Lung microvascular endothelial cell (primary cell): ENCODE measurements at places on chromosomes 5 and 9.

GRCh38 chr5:143775258-143775657, 36.7 kb upstream of the HMHB1 start:
- peak; percentile 52 for DNase-seq

- DNase-seq: no peak
Observed at GRCh38 chr5:139082813-139083498, 115.2 kb downstream of the SIL1 start.

DNA sequence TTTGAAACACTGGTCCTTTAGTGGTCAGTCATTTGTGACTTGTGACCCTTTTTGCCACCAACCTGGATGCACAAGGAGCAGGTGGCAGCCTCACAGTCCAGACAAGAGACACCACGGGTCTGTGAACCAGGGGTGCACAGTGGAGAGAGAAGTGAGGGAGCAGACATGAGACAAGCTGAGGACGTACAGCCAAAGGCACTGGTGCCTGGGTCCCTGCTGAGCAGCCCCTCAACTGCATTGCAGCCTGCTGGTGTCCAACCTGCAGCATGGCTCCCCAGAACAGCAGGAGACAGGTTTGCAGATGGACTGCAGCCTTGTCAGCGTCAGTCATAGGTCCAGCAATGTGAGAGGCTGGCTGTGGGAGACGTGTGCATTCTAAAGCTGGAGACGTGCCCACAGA, 124.2 kb upstream of the FSTL4 start:
- DNase-seq: no peak

DNA sequence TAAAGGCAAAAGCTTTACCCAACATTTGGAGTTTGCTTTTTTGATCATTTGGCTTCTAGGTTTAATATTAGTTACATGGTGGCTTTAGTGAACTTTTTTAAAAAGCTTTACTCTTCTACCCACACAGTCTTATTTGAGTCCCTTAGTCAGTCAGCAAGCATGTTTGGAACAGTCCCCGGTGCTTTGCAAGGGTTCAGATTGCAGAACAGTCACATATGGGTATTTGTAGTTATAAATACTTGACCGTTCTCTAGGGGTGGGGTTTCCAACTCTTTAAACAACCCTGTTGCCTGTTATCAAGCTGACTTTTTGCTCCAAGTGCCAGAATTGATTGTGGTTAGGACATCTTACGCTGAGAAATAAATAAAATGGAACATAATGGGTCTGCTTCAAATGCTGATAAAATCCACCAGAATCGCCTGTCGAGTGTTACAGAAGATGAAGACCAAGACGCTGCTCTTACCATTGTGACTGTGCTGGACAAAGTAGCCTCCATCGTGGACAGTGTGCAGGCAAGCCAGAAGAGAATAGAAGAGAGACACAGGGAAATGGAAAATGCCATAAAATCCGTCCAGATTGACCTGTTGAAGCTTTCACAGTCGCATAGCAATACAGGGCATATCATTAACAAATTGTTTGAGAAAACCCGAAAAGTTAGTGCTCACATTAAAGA, at the start of gene CAVIN4:
CAVIN4 (plus strand) TSS at position 304 of the 673 bp plus-strand sequence; CDS start at position 369, 65 bp downstream.
- no peak for DNase-seq

GRCh38 chr5:172758077-172758833, 12.7 kb downstream of the DUSP1 start:
- DNase-seq: peak; percentile 32

- no peak for DNase-seq
Observed at GRCh38 chr9:19371942-19372341, 8.1 kb downstream of the RPS6 start.

GRCh38 chr5:97010606-97011005, 74.7 kb downstream of the LNPEP start:
- DNase-seq: no peak

- peak; percentile 26 for DNase-seq
Observed at GRCh38 chr9:126471084-126471624, 142.6 kb upstream of the LMX1B start.

DNA sequence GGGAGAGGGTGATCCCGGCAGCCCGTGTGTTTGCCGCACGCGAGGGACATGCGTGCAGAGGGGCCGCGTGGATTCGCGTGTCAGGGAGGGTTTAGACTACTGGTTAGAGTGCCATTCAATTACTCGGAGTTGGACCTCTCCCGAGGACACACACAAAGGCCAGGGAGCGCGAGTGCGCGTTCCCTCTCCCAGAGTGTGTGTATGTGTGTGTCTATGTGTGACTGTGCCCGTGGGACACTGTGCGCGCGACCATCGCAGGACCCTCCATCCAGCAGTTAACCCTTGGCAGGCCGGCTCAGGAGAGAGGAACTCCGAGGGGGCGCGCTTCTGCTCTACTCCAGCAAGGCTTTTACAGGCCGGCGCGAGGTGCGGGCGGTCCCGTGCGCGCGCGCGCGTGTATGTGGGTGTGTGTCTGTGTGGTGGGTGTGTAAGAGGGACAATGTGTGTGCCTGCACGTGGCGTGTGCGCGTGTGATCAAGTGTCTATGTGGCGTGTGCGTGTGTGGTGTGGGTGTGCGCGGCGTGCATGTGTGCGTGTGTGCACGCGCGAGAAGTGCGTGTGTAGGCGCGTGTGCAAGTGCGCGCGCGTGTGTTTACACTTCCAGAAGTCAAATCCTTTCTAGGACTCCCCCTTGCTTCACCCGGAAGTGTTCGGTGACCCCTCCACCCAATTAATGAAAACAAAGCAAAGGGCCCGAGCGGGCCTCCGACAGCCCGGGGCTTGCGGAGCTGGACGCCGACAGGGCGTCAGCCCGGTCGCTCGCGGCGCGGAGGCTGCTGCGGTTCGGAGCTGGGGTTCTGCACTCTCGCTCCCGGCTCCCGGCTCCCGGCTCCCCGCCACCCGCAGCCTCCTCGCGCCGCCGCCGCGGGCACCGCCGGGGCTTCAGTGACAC, 75.3 kb upstream of the TBCA start:
- peak; percentile 33 for DNase-seq

- DNase-seq: no peak
Observed at GRCh38 chr5:111259636-111260035, 35.5 kb downstream of the CAMK4 start.

DNA sequence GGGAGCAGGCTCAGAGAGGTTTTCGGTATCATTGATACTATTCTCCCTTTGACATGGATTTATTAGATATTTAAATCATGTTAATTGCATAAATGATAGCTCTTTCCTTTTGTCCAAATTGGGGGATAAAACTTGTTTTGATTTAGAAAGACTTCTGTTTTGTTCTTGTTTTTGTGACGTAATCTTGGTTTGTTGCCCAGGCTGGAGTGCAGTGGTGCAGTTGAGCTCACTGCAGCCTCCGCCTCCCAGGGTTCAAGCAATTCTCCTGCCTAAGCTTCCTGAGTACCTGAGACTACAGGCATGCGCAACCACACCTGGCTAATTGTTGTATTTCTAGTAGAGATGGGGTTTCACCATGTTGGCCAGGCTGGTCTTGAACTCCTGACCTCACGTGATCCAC, 7.1 kb downstream of the MAT2B start:
- DNase-seq: no peak

GRCh38 chr9:68832861-68833518, 128.0 kb downstream of the PIP5K1B start:
- no peak for DNase-seq

GRCh38 chr5:9545136-9545991, 511 bp downstream of the SEMA5A start:
- no peak for DNase-seq

DNA sequence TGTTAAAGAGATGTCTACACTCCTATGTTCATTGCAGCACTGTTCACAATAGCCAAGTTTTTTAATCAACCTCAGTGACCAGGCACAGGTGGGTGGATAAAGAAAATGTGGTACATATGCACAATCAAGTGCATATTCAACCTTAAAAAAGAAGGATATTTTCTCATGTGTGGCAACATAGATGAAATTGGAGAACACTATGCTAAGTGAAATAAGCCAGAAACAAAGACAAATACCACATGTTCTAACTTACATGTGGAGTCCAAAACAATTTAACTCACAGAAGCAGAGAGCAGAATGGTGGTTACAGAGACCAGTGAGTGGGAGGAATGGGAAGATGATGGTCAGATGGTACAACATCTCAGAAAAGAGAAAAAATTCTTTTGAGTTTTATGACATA, 31.8 kb downstream of the ANXA1 start:
- DNase-seq: no peak

DNA sequence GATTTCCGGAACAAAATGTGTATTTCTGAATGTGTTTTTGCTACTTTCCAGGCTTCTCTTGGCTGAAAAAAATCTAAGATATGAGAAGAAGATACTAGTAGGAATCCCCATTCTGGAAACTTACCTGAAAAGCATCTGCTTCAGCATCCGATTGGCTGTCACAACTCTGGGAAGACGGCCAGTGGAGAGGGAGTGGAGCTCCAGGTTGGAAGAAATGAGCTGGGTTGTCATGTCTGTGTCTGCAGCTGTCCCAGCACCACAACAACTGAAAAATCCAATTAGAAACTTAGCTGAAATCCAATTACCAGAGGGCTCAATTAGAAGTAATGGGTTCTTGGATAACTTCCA, 3.0 kb downstream of the PSMB7 start:
- DNase-seq: no peak

DNA sequence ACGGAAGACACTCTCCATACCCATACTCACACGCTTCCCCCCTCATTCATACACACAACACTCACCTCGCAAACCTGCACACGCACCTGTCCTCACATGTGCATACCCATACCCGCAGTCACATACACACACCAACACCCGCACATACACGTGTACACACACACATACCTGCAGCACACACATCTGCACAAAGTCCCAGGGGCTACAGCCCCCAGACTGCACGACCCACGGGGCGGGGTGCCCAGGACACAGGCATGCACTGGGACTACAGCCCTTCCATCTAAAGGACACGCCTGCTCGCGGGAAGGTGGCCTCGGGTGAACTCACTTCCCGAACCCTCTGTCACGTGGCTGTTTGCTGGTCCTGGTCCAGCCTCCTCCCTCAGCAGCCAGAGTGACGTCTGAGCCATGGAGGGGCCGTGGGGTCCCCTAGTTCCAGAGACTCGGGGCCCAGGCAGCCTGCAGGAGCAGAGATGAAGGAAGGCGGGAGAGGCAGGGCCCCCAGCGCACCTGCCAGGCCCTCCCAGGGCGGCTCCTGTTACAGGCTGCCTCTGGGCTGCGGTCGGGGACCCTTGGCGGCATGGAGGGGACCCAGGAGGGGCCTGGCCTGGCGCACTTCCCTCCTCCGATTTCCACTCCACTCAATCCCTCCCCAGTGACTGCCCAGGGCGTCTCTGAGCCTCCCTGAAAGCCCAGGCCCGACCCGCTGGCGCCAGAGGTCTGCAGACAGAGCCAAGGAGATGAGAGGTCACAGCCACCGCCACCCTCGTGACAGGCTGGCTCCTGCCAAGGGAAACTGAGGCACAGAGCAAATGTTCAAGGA, 8.1 kb downstream of the SLC12A7 start:
- DNase-seq: peak; percentile 84

GRCh38 chr9:124297551-124297901, 39.8 kb downstream of the NEK6 start:
- peak; percentile 95 for DNase-seq

DNA sequence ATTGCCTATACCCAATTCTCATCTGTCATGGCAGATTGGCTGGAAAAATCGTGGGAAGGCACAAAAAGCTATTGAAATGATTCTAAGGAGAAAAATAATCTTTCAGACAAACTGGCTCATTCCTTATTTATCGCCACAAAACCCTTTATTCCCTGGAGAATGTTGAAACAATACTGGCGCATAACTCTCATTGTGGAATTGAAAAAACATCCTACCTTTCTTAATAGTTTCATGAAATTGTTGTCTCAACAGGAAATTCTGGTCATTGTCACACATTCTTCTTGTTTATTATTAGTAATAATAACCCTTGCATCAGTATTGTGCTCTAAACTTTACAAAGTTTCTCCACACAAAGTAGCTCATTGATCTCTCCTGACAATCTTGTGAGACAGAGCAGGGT, 48.9 kb upstream of the COL15A1 start:
- no peak for DNase-seq

GRCh38 chr5:180589771-180590542, 1.3 kb downstream of the SCGB3A1 start:
- no peak for DNase-seq

DNA sequence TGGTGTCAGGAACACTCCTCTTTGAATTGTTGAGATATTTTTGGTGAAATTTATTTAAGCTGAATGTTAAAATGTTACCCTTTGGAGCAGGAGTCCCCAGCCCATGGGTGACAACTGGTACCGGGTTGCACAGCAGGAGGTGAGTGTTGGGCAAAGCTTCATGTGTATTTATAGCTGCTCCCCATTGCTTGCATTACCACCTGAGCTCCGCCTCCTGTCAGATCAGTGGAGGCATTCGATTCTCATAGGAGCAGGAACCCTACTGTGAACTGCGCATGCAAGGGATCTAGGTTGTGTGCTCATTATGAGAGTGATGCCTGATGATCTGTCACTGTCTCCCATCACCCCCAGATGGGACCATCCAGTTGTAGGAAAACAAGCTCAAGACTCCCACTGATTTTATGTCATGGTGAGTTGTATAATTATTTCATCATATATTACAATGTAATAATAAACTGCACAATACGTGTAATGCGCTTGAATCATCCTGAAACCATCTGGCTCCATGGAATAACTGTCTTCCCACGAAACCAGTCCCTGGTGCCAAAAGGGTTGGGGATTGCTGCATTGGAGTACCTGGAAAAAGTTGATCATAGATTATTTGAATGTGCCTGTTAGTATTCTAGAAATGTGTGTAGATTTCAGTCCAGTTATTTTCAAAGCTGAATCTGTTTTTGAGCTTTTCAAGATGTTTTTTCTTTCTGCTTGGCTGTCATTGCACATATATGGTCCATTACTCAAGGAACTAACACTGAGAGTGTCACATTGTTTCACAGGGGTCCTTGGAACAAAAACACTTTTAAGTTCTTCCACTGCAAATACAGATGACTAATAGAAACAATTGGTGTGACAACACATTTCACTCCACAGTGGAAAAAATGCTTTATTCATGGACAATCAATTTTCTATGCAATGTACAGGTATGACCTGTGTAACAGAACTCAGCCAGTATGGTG, 104.6 kb upstream of the TNFAIP8 start:
- no peak for DNase-seq

- peak; percentile 11 for DNase-seq
Observed at GRCh38 chr5:138466125-138466899, 1.0 kb downstream of the EGR1 start.

DNA sequence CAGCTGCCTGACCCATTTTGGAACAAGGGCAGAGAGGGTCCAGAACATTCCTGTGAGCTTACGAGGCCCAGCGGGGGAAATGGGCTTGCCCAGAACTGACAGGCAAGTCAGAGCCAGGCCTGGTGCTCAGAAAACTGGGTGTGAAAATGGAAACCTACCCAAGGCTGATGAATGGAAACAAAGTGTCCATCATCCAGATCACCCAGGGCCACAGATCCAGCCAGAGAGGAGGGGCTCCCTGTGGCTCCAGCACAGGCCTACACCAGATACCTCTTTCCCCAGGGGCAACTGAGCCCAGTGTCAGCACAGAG, 3.1 kb downstream of the CLTB start:
- DNase-seq: peak; percentile 33

DNA sequence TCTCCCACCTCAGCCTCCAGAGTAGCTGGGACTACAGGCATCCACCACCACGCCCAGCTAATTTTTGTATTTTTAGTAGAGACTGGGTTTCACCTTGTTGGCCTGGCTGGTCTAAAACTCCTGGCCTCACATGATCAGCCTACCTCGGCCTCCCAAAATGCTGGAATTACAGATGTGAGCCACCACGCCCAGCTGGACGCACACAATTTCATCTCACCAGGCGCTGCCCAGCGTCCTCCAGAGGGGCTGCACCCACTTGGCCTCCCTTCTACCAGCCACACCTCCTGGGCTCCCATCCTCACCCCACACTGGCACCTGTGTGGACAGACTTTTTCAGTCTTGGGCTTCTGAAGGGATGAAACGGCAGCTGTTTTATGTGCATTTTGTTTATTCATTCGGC, 3.8 kb upstream of the EXOC3 start:
- DNase-seq: no peak

- DNase-seq: peak; percentile 8
Observed at GRCh38 chr9:95425910-95426551, 90.7 kb downstream of the PTCH1 start.
